ENCODE measurements at places on chromosomes 5 and 9. TPM values are rescaled to one million over a fixed set of nuclear protein-coding genes. Genes with fewer than 3 reads are reported as not detected.

The PCDHGA12 gene
- 7.4 TPM for total RNA-seq

The RGMB gene
- total RNA-seq: 14.7 TPM

The FBP2 gene
- not detected for total RNA-seq

The TTC16 gene
- total RNA-seq: 0.16 TPM

The FGF1 gene
- total RNA-seq: 0.34 TPM

The LRRTM2 gene
- 3.5 TPM for total RNA-seq

The IFNA13 gene
- not detected for total RNA-seq

The AK6 gene
- total RNA-seq: 54.5 TPM

The SLC46A2 gene
- total RNA-seq: not detected

The TAS2R1 gene
- total RNA-seq: not detected

The UGT3A2 gene
- total RNA-seq: not detected

The CCDC127 gene
- 7.6 TPM for total RNA-seq

The TRIM14 gene
- total RNA-seq: 0.94 TPM

The RMND5B gene
- 14.3 TPM for total RNA-seq

The SLC6A3 gene
- total RNA-seq: not detected

The KCNIP1 gene
- total RNA-seq: not detected

Data from bronchial smooth muscle cell (primary cell).